ENCODE measurements at places on chromosomes 6 and 20.
A peak's percentile ranks its signal among the peaks of the same experiment; 100 is the strongest.

- no peak for DNase-seq
These were observed 383.2 kb downstream of the SAMD5 start for GRCh38 chr6:147891671-147892070.

DNA sequence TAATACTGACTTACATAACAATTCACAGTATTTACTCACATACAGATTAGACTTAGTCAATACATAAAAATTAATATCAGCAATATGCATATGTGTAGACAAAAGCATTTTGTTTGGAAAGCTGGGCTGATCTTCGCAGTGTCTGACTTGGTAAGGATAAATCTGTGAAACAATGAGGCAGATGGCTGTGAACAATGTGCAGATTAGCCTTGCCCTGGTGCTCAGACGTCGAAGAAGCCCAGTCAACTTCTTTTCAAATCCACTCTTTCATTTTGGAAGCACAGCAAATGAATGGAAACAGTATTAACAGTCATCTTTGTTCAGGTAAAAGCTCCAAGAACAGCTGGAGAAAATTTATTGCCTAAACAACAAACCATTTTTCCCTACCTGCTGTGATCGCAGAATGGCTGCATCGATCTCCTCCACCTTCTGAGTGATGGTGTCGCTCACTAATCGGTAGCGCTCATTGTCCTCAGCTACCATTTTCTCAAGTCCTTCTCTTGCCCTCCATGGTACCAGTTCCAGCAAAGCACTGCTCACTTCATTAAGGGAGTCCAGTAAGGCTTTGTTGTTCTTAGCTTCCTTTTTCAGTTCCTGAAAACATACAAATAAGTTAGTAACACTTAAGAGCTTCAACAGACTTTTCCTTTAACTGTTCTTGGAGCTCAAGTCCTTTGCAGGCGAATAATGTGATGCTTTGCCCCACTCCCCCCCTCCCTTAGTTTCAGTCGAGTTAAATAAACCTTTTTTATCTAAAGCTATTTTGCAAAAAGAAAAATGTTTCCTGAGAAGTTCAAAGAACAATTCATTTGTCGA, 116.5 kb downstream of the DST start:
- DNase-seq, result no peak

DNA sequence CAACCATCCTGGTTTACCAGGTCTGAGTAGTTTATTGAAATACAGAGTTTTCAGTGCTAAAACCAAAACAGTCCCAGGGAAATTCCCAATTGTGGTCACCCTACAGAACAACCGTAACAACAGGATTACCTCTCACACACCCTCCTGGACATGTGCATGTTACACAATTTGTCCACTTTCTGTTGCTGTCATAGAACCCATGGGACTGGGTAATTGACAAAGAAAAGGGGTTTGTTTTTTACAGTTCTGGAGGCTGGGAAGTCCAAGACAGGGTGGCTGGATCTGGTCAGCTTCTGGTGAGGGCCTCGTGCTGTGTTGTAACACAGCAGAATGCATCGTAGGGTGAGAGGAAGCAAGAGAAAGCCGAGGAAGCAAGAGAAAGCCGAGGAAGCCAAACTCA, 9.1 kb upstream of the ADA start:
- DNase-seq, result no peak

- DNase-seq, result peak; percentile 93
These were observed 8.7 kb upstream of the GMEB2 start for GRCh38 chr20:63635431-63636141.

DNA sequence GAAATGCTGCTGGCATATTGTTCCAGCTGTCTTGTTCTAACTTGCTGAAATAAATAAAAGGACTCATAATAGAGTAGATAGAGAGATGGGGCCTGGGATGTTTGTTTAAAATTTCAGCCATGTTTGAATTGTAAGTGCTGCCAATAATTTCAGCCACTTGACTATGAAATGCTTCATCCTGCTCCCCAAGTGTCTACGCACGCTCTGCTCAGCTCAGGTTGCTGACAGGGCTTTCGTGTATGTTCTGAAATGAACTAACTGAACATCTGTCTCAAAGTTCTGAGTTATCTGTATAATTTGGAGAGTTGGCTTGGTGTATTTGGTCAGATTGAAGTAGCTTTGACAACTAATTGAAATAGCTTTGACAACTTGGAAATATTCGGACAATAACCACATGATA, 387.8 kb downstream of the BMP2 start:
- no peak for DNase-seq

GRCh38 chr6:53960311-53960710, 150.9 kb upstream of the MLIP start:
- no peak for DNase-seq

DNA sequence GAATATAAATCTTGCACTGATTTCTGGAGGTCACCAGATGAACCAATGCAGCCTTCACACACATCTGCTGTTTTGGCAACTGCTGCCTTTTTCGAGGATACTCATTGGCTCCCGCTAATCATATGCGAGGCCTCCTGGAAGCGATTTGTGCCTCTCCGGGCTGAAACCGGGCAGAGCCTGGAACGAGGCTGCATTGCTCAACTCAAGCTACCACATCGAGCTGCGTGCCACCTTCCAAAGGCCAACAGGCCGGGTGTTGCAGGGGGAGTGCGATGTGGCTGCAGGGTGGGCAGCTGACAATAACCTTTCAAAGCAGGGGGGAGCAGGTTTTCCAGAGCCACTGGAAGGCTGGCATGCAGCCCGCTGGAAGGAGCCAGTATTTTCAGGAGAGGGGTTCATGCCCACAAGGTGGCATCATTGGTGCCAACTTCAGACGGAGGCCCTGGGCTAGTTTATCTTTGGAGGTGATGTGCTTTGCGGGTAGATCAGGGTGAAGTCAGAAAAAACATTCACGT, 122.6 kb upstream of the IFNGR1 start:
- no peak for DNase-seq

- DNase-seq, result no peak
These were observed 44.2 kb downstream of the PMEPA1 start for GRCh38 chr20:57665589-57665971.

GRCh38 chr6:58113960-58114359, 796.5 kb downstream of the PRIM2 start:
- DNase-seq, result no peak

DNA sequence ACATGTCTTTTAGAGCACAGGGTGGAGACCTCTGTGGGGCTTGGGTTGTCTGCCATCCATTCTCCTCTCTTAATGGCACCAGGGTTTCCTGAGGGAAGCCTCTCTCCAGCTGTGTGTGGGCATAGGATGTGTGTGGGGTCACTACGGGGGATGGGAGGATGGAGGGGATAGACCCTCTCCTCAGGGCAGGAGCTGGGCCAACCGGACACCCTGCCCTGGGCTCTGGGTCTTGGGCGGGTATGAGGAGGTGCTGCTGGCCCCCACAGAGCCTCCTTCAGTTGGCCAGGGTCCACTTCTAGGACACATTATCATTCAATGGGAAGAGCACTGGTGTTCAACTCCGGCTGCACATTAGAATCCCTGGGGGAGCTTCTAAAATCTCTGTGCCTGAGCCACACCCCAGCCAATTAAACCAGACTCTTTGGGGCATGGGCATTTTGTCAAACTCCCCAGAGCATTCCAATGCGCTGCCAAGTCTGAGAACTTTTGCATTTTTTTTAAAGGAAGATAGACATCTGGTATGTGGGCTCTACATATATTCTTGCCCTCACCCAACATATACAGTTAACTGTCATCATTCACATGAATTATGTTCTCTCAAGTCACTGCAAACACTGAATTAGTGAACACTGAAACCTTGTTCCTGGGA, 38.5 kb downstream of the TRAM2 start:
- DNase-seq, result no peak

GRCh38 chr6:72642435-72642834, 20.6 kb downstream of the KCNQ5 start:
- DNase-seq, result no peak

DNA sequence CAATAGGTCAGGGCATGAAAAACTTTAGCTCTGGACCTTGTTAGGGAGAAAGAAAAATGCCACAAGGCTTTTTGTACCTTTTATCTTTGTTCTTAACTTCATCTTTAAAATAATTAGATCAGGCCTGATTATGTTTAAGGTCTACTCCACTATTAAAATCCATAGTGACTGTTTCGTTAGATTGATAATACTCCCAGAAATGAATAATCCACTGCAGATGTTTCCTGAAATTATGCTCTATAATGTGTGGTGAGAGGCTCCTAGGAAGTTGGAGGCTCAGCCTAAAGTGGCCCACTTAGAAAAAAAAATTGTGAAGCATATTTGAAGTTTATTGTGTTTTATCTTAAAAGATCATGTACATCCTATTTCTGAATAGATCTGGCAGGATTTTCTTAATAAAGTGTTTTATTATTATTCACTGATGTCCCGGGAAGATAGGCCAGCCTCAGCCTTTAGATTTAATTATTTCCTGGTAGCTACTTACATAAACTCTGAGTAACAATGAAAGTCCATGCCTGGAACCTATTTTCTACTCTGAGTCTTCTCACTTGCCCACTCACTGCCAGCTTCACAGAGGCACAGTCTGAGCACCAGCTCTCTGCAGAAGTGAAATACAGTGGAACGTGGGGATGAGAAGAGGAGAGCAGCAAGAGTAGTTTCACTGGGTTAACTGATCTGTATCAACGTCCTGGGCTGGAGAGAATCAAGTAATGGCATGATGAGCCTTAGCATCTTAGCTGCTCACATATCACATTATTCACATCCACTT, 126.8 kb upstream of the TMEM170B start:
- no peak for DNase-seq

- DNase-seq, result no peak
These were observed 99.2 kb downstream of the MYO6 start for GRCh38 chr6:75848274-75848673.

DNA sequence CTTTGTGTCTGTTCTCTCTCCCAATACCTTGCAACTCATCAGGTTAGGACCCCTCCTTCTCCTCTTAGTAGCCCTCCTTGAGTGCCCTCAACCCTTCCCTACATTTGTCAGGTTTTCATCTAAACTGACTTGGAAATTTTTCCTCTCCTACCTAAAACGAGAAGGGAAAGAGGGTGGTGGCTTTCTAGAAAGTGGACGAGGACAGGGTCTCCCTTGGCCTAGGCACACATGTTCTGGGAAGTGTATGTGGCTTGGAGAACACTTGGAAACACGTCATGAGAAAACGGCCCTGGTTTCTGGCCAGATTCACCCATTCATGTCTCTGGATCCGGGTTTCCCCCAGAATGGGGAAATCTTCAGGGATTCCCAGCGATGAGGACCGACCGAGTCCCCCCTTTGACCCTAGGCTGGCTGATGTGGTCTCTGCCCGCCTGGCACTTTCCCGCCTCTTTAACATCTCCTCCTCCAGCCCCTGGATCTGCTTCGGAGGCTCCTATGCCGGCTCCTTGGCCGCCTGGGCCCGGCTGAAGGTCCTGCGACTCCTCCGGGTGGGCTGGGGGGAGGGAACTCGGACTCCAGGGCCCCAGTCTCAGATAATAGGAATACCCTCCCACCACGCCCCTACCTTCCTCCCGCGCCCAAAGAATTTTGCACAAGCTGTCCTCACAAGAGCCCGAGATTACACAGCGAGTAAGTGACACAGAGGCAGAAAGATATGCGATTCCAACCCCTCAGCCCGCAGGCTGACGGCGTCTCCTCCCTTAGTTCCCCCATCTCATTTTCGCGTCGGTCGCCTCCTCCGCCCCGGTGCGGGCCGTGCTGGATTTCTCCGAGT, 3.0 kb downstream of the PRSS16 start:
- DNase-seq, result no peak

DNA sequence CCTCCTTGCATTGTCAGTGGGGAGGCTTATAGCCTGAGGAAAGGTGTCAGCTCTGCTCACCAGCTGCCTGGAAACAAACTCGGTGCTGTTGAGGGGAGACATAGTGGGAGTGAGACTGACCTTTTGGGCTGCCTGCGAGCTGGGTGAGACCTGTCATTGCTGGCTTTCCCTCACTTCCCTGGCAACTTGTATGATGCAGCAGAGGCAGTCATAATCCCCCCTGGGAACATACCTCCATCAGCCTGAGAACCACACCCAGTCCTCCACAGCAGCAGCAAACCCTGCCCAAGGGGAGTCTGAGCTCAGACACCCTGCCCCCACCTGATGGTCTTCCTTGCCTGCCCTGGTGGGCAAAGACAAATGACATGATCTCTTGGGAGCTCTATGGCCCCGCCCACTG, 521.2 kb upstream of the IMPG1 start:
- DNase-seq, result no peak

DNA sequence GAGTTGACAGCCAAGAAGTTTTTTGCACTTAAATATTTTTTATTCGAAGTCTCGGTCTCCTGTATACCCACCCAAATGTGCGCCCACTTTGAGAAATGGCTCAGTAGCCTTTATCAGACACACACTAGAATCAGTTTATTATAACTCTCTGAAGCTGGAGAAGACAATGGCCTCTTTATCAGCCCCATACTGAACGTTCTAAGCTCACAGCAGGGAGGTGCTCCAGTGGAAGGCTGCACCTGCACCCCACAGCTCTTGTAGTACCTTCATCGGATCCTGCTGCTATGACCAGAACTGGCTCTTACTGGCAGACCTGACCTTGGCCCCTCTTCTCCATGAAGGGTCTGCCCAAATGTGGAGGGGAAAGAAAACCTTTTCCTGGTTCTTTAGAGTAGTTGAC, 165.0 kb upstream of the SCGN start:
- DNase-seq, result no peak

DNA sequence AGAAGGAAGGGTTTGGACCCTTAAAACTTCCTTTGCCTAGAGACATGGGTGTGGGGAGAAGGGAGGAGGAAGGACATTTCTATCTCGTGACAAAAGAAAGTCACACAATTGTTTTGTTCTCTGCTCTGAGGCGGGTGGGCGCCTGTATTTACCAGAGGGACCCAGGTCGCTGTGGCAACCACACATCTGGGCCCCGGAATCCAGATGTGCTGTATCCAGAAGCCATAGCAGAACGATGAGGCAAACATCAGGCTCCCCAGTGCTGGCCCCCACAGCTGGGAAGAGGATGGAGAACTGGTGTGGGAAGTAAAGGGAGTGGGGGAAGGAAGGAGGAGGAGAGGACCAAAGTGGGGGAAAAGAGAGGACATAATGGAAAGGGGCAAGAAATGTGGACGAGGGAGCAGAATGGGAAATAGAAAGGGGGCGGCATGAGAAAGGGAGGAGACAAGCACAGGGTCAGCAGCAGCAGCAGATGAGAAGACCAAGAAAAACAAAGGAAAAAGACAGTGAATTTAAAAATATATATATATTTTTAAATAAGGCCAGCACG, 3.4 kb upstream of the TNXB start:
- DNase-seq, result no peak

DNA sequence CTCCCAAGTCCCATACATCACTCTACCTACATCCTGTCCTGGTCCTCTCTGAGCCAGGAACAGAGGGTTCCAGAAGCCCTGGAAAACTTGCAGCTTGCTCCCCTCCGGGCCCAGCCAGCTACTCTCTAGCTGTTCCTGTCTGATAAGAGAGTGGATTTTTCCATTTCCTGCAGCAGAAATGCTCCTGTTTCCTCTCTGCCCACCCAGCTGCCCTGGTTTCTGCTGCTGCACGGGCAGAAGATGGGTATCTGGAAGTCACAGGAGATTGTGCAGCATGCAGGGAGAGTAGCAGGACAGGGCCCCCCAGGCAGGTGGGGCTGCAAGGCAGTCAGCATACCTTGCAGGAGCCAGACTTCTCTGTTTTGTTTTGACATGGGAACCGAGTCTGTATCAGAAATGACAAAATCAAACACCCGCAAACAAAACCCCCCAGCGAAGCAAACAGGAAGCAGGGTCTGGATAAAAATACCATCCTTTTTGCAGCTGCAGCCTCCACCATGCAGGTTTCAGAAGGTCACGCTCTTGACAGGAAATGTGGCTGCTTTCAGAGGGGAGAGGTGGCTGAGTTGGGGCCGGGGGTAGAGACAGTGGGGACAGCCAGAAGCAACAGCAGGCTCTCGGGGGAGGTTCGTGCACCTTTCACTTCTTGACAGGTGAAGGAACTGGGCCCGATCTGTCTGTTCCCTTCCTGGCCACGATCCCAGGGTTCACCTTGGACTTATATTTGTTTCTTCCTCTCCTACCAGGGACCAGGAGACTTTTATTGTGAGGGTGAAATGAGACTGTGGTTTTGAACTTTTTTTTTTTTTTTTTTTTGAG, 50.8 kb upstream of the FAM83D start:
- DNase-seq, result peak; percentile 79

All from Jurkat, Clone E6-1 (cell line).